Omental fat pad (tissue), 4 donors: ENCODE measurements at places on chromosomes 3 and 15. TPM values are rescaled to one million over a fixed set of nuclear protein-coding genes. Genes with fewer than 3 reads are reported as not detected.

Gene ANKDD1A
- total RNA-seq: 18.5 TPM

DNA sequence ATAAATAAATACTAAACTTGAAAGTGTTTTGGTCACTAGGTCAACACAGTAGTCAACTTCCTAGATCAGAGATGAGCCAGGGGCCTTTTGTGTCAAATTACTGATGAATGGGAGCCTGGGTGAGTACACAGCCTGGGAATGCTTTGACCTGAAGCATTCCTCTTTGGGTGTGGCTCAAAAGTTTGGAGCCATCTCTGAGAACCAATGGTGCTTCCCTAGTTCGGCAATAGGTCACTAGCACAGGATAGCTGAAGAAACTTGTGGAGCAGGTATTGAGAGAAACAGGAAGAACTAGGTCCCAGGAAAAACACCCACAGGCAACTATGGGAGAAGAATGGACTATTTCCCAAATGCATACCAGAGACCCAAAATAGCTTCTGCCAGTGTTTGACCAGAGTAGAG, 56.6 kb upstream of the PLXND1 start:
- no peak for DNase-seq

- no peak for DNase-seq
Measured at GRCh38 chr3:190260301-190260700, 61.9 kb downstream of the CLDN1 start.

DNA sequence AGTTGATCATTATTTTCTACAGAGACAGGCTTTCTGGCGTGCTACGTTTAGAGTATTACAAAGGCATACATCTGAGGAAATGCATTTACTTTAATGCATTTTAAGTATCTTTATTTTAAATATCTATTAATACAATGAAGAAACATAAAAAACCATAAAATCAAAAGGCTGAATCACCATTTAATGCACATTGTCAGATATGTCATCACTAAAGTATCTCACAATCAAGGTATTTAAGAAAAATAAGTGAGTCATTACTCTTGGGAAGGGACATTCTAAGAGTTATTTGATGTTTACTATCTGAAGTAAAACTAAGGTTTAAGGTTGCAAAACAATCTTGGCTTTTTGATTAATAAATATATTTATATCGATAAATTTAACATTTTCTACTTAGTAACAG, 102.2 kb downstream of the CTNNB1 start:
- DNase-seq: no peak

DNA sequence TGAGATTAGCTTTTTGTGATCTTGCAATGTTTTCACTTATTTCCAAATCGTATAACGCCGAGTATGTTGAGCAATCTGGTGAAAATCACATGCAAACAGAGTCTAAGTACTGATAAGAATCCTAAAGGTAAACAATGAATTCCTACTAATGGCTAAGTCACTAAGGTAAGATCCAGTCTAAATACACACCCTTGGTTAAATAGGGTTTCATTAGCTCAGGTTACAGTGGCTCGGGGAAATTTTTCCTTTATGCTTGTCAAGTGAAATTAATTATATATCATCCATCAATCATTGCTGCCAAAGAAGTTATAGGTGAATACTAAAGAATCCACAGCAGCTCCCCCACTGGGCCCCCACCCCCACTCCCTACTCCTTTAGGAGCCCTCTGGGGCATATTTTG, 139.3 kb downstream of the SOX2 start:
- no peak for DNase-seq

DNA sequence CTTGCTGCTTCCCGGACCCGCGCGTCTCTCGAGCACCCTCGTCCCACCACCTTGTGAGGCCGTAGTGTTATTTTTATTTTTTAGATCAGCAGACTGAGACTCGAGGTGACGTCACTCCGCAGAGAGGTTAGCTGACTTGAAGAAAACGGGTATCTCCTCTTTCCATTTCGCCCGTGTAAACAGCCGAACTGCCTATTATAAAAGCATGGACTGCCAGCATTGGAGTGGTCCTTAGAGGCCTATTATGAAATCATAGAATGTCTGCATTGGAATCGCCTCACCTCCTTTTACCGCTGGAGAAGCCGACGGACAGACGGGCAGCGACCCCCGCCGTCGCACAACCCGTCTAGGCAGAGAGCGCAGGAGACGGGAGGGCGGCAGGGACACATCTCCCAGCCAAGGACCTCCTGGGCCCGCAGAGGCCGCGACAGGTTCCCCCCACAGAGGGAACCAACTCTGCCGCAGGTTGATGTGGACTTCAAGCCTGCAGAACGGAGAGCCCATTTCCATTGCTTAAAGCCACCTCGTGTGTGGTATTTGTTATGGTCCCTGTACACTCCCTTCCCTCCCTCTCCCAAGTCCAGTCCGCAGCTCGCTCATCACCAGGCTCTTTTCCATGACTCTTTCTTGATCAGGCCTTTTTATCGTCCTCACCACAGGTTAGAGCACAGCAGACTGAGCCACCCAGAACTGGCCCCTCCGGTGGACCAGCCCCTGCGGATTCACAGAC, 540 bp upstream of the PPP1R2 start:
- no peak for DNase-seq

- no peak for DNase-seq
Measured at GRCh38 chr3:18258492-18258891, 166.6 kb downstream of the SATB1 start.

DNA sequence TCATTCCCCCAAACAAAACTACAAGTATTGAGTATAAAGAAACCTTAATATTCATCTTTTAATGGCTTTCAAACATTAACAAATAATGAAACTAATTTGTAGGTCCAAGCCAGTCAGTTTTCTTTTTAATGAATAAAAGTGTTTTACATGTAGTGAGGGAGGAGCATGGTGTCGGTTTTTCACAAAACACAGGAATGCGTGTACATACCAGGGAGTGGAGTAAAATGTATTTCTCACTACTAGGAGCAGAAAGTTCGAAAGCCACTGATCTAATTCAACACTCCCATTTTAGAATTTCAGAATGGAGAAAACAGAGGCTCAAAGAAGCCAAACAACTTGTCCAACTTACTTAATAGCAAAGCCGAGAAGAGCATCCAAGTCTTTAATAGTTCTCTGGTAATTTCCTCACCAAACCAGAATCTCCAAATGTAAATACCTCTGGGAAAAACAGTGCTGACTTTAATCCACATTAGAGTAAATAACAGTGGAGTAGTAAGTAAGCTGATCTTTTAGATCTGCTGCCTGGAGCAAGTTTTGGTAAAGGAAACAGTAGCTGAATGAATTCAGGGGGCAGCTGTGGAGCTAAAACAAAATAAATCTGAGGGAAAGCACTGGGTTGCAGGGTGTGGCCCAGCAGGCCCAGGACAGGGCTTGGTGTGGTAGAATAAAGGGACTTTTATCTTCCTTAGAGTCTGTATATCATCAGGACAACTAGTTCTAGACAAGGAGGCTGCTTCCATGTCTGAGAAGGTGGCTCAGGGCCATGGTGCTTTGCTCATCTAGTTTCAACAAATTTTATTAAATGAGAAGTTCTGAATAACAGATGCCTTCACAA, 7.9 kb downstream of the ANP32A start:
- DNase-seq: no peak
